GM23248 (cell line): ENCODE measurements at places on chromosomes 11 and 22. TPM values are rescaled to one million over a fixed set of nuclear protein-coding genes. Genes with fewer than 3 reads are reported as not detected.
A peak's percentile ranks its signal among the peaks of the same experiment; 100 is the strongest.

Gene NCAPD3
- 9.0 and 13.3 TPM in 2 replicates for total RNA-seq

DNA sequence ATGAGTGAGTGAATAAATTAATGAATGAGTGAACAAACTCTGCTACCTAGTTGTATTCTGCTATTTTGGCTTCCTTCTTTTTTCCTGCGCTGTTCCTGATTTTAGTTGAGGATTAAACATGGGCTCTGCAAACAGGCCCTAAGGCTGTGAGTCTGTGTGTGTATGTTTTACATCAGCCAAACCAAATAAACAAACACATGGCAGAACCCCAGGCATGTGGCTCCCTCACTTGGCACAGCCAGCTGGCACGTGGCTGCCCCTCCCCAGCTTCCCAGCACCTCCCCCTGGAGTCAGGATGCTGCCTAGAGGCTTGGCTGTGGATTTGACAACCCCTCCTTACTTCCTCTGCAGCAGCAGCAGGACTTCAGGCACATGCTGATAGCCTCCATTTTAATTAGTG is 593.2 kb downstream of the INSC start:
- H3K36me3 ChIP-seq, result no peaks in the 10 kb centered on the region
- no peak for DNase-seq
- H3K27ac ChIP-seq, result no peak overlapping the region

Gene KDM4D
- 0.43 and 1.4 TPM in 2 replicates for total RNA-seq

Gene TRPC6
- total RNA-seq, result under 0.01 and 0.11 TPM in 2 replicates

GRCh38 chr11:28169816-28170215 is 61.6 kb downstream of the METTL15 start:
- peak; percentile 42 for DNase-seq
- no peaks in the 10 kb centered on the region for H3K27me3 ChIP-seq
- H3K4me3 ChIP-seq, result no peak overlapping the region
- H3K27ac ChIP-seq, result no peak overlapping the region

- no peak overlapping the region for H3K27ac ChIP-seq
- DNase-seq, result no peak
- no peaks in the 10 kb centered on the region for H3K27me3 ChIP-seq
- H3K36me3 ChIP-seq, result no peaks in the 10 kb centered on the region
- 0 out of 2 replicates have a peak, but pooled peaks cover 6% of the 10 kb centered on the region for H3K4me1 ChIP-seq
These were observed 6.0 kb upstream of the CDKN1C start for GRCh38 chr11:2891326-2892214.

Gene ALDH3B1
- 63.9 and 70.7 TPM in 2 replicates for total RNA-seq

- 0 out of 2 replicates have a peak, but pooled peaks cover 9% of the 10 kb centered on the region for H3K4me1 ChIP-seq
- H3K27me3 ChIP-seq, result peaks cover 96% of the 10 kb centered on the region
- peak; percentile 22 for DNase-seq
- H3K27ac ChIP-seq, result no peak overlapping the region
These were observed 476 bp upstream of the BARX2 start for GRCh38 chr11:129374993-129375750.

GRCh38 chr11:7512525-7513233 is 1.1 kb upstream of the PPFIBP2 start:
- H3K27ac ChIP-seq, result peak overlapping the region; percentile 68
- DNase-seq, result peak; percentile 76
- peaks cover 8% of the 10 kb centered on the region; the same call in 1 of the 2 replicates for H3K4me1 ChIP-seq
- H3K4me3 ChIP-seq, result peak overlapping the region; percentile 78
- H3K36me3 ChIP-seq, result no peaks in the 10 kb centered on the region

DNA sequence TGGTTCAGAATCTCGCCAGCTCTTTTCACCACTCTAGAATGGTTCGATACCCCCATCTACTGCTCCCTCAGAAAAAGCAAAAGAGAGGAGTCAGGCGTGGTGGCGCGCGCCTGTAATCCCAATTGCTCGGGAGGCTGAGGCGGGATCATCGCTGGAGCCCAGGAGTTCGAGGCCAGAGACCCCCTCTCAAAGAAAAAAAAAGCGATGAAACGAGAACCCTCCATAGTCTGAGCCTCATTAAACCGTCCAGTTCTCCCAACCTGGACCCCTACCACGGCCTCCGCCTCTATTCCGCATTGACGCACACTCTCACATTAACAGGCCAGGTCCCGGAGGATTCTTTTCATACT is 439 bp downstream of the SPA17 start:
- H3K4me1 ChIP-seq, result peaks cover 18% of the 10 kb centered on the region
- H3K4me3 ChIP-seq, result peak overlapping the region; percentile 89
- peak overlapping the region; percentile 69 for H3K27ac ChIP-seq
- H3K27me3 ChIP-seq, result no peaks in the 10 kb centered on the region

- H3K27ac ChIP-seq, result peak overlapping the region; percentile 72
- H3K27me3 ChIP-seq, result no peaks in the 10 kb centered on the region
- H3K4me3 ChIP-seq, result no peak overlapping the region
- H3K36me3 ChIP-seq, result no peaks in the 10 kb centered on the region
- H3K4me1 ChIP-seq, result peaks cover 13% of the 10 kb centered on the region
These were observed 19.7 kb downstream of the SLC37A2 start for GRCh38 chr11:125082611-125083311.
